ENCODE measurements at places on chromosomes 5 and 9.

DNA sequence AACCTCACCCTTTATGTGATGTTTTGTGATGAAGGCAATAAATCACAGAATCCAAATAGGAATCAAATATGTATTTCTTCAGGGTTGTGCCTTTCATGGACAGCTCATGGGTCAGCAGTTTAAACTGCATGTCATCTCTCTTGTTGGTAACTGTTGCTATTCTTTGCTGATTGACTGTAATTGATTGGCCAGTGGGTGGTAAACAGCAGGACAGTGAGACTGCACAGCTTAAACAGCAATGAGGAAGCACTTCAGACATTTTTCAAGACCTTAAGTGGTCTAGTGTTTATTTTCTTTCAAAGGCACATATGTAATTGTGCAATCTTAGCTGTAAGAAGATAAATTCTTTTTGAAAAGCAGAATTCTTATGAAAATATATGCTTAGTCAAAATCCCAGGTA, 260.5 kb downstream of the COX7C start:
- no peak for DNase-seq
- H3K36me3 ChIP-seq, result no peaks in the 10 kb centered on the region
- H3K4me1 ChIP-seq, result no peaks in the 10 kb centered on the region
- no peak overlapping the region for H3K4me3 ChIP-seq
- H3K27ac ChIP-seq, result no peak overlapping the region

DNA sequence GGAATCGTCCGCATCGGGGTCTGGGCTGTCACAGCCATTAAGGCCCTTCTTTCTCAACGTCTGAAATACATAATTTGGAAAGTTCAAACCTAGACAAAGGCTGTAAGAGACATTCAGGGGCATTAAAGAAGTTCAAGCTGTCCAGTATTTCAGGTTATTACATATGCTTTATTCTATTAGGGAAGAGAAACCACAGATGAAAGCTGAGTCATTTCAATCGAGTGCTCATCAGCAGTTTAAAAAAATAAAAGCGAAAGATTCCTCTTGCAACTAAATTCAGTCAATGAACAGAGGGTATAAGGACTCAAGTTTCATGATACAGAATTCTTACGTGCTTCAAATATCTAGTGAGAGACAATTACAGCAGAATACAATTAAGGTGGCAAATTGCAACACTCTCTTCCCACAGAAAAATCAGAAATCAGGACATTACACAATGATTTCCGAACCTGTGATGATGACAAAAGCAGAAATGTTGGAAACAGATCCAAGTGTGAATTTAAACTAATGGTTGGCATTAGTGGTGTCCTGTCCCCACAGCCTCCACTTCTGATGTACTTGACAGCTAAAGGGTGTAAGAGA, 121.6 kb downstream of the MEF2C start:
- no peaks in the 10 kb centered on the region for H3K27me3 ChIP-seq
- DNase-seq, result peak; percentile 51
- no peak overlapping the region for H3K27ac ChIP-seq
- H3K36me3 ChIP-seq, result no peaks in the 10 kb centered on the region

- H3K36me3 ChIP-seq, result no peaks in the 10 kb centered on the region
- peak overlapping the region; percentile 92 for H3K27ac ChIP-seq
- H3K4me1 ChIP-seq, result no peaks in the 10 kb centered on the region
- no peaks in the 10 kb centered on the region for H3K27me3 ChIP-seq
- H3K4me3 ChIP-seq, result peak overlapping the region; percentile 61
Measured at GRCh38 chr5:137753691-137754187, 424 bp downstream of the HNRNPA0 start.

- no peak for DNase-seq
- no peak overlapping the region for H3K27ac ChIP-seq
- H3K27me3 ChIP-seq, result no peaks in the 10 kb centered on the region
- H3K4me1 ChIP-seq, result no peaks in the 10 kb centered on the region
- no peak overlapping the region for H3K4me3 ChIP-seq
Measured at GRCh38 chr5:133006653-133007052, 19.7 kb downstream of the ZCCHC10 start.

GRCh38 chr5:2140501-2141175, 257.9 kb upstream of the IRX4 start:
- DNase-seq, result no peak
- no peak overlapping the region for H3K27ac ChIP-seq
- no peaks in the 10 kb centered on the region for H3K4me1 ChIP-seq
- H3K4me3 ChIP-seq, result no peak overlapping the region
- H3K27me3 ChIP-seq, result no peaks in the 10 kb centered on the region

DNA sequence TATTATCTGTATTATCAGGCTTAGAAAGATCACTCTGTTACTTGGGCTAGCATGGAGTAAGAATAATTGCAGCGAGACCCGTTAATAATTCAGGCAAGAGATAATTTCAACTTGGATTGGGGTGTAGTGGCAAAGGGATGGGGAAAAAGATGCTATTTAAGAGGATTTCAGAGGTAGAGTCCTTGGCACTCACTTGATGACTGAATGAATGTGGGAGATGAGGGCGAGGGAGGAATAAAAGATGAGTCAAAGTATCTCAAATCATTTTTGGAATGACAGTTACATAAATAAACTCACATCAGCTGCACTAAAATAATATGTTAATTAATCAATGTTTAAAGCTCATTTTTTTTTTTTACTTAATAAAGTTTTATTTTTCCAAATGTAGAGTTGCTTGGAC, 4.5 kb upstream of the GPR21 start:
- H3K27ac ChIP-seq, result no peak overlapping the region
- H3K27me3 ChIP-seq, result no peaks in the 10 kb centered on the region
- peaks cover 7% of the 10 kb centered on the region for H3K36me3 ChIP-seq
- H3K4me1 ChIP-seq, result peaks cover 7% of the 10 kb centered on the region
- DNase-seq, result no peak
- H3K4me3 ChIP-seq, result no peak overlapping the region

DNA sequence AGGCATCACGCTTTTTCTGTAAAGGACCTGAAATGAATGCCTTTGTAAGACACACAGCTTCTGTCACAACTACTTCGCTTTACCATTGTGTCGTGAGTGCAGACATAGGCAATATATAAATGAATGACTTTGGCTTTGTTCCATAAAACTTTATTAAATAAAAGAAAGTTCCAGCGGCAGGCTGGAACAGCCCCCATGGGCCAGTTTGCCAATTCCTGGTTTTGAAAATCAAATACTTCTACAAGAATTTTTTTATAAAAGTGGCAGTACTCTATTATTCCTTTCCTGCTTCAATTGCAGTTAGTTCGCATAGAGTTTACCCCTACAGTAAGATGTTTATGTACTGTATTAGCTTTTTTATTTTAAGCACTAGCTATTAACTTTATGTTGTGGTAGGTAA, 53.7 kb downstream of the SRFBP1 start:
- no peak overlapping the region for H3K27ac ChIP-seq
- H3K36me3 ChIP-seq, result no peaks in the 10 kb centered on the region
- H3K4me3 ChIP-seq, result no peak overlapping the region
- H3K4me1 ChIP-seq, result no peaks in the 10 kb centered on the region

GRCh38 chr5:64295101-64295500, 129.5 kb downstream of the RNF180 start:
- no peak for DNase-seq
- no peak overlapping the region for H3K27ac ChIP-seq
- no peaks in the 10 kb centered on the region for H3K27me3 ChIP-seq
- H3K4me1 ChIP-seq, result no peaks in the 10 kb centered on the region

GRCh38 chr9:70091572-70091971, 47.9 kb downstream of the MAMDC2 start:
- no peak for DNase-seq
- H3K4me1 ChIP-seq, result peaks cover 3% of the 10 kb centered on the region
- H3K4me3 ChIP-seq, result no peak overlapping the region
- no peaks in the 10 kb centered on the region for H3K36me3 ChIP-seq
- no peak overlapping the region for H3K27ac ChIP-seq

DNA sequence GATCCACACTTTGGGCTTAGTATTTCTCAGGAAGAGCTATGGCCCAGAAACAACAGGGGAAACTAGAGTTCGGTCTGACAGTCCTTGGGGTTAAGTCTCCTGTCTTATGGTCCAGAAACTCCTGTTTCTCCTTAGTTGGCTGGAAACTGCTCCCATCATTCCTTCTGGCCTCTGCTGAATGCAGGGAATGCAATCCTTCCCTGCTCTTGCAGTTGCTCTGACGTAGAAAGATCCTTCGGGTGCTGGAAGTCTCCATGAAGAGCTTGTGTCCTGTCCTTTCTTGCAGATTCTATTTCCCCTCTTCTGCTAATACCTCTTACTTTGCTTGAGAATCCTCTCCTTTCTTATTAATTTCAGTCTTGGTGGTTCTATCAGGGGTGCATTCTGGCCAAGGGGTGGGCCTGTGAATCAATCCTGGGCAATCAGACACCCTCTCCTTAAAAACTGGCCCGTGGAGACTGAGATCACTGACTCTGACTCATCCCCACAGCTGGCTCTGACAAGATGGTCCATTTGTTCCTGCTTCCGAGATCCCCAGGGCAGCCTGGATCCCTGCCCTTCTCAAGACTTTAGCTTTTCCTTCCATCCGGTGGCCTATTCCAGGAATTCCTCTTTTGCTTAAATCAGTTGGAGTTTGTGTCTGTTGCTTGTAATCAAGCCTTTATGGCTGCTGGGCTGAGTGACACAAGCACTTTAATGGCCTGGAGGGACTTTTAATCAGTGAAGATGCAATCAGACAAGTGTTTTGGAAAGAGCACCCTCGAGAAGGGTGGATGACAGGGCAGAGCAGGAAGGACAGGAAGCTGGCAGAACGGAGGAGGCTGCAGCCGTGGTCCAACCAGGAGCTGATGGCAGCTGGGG, 23.7 kb downstream of the PTGS1 start:
- H3K27me3 ChIP-seq, result no peaks in the 10 kb centered on the region
- no peak overlapping the region for H3K4me3 ChIP-seq
- peak overlapping the region; percentile 84 for H3K27ac ChIP-seq

GRCh38 chr5:33272288-33272687, 168.5 kb upstream of the TARS1 start:
- peaks cover 9% of the 10 kb centered on the region for H3K4me1 ChIP-seq
- H3K27ac ChIP-seq, result no peak overlapping the region
- no peaks in the 10 kb centered on the region for H3K36me3 ChIP-seq
- H3K27me3 ChIP-seq, result no peaks in the 10 kb centered on the region
- peak; percentile 94 for DNase-seq

- H3K27me3 ChIP-seq, result no peaks in the 10 kb centered on the region
- H3K27ac ChIP-seq, result no peak overlapping the region
- no peak for DNase-seq
- H3K4me1 ChIP-seq, result peaks cover 2% of the 10 kb centered on the region
- H3K4me3 ChIP-seq, result no peak overlapping the region
Measured at GRCh38 chr9:71920456-71921189, 9.2 kb downstream of the C9orf85 start.
